ENCODE measurements at places on chromosomes 7 and 10. TPM values are rescaled to one million over a fixed set of nuclear protein-coding genes. Genes with fewer than 3 reads are reported as not detected.

DNA sequence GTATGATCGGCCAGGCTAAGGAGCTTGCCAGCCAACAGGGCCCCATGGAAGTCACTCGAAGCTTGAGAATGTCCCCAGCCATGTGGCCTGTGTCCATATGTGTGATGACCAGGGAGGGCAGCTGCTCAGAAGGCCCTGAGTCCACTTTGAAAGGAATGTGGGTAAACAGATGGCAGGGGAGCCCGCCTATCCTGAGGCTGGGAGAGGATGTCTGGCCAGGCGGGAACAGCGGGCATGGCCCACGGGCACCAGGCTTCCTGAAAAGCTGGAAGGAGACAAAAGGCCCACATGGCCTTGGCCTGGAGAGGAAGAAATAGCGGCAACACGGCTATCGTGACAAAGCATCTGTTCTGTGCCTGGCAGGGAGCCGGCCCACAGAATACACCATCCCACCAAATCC, 137.9 kb upstream of the PPIF start:
- DNase-seq, result no peak

DNA sequence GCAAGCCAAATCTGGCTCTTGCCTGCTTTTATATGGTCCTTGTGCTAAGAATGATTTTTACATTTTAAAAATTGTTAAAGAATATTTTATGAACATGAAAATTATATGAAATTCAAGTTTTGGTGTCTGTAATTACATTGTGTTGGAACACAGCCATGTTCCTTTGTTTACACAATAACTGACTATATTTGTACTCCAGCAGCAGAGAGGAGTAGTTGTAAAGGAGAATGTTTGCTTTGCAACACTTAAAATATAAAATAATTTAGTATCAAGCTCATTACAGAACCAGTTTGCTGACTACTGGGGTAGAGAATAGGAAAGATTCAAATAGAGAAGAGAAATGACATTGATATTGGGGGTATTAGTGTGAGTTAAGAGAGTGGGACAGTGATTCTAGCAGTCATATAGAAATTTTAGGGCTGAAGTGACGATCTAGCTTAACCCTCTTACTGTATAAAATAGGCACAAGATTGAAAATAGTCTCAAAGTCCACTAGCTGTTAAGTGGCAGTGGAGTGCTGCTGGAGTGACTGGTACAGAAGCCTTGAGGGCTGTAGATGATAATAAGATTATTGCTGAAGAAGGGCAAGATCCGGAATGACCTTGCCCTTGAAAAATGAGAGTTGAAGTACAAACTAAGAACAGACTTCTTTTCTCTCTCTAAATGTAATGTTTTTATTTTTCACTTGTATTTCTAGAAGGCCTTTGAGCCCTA, 28.2 kb downstream of the SGPL1 start:
- no peak for DNase-seq

DNA sequence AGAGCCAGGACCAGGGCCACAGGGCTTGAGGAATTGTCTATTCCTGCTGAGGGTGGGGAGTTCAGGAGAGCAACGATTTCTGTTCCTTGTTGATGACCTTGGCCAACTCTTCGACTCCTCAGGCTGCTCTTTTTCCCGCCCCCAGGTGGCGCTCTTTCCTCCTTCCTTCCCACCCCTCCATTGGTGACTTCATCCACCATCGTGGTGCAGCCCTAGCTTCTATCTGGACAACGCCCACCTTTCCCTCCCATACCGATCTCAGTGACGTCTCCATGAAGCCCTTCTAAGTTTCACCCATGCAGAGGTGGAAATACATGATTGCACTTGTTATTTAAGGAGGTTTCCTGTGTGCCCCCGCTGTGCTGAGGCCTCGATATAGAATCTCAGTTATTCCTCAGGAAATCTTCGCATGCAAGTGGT, 22.1 kb upstream of the CARD11 start:
- DNase-seq, result peak; percentile 56

DNA sequence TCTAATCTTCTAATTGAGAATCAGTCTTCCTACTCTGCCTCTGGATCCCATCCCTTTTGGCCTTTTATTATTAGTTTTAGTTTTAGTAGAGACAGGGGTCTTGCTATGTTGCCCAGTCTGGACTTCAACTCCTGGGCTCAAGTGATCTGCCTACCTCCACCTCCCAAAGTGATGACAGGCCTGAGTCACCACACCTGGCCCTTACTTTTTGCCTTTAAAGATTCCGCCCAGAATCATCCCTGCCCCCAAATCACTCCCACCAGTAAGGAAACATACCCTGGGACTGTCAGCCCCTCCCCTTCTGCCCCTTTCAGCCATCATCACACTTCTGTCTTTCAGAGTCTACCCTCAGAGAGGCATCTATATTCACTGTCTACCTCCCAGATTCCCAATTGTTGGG, 18.7 kb downstream of the KPNA7 start:
- DNase-seq, result no peak

DNA sequence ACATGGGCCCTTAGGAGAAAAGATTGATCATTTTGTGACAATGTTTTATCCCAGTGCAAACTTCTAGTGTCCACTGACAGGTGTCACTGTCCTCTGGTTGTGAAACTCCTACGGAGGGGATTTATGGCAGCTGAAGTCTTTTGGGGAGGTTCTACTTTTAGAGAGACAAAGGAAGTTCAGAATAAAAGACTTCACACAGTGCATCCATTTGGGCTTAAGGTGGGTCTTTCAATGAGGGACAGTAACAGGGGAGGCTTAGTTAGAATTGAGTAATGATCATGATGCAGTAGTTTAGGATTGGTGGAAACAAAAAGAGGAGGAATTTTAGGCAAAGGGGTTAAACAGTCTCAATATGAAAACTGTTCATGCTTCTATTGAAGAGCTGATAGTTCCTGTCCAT, 501.1 kb upstream of the NRP1 start:
- DNase-seq, result no peak

GRCh38 chr7:131583430-131583829, 27.0 kb upstream of the PODXL start:
- DNase-seq, result no peak

DNA sequence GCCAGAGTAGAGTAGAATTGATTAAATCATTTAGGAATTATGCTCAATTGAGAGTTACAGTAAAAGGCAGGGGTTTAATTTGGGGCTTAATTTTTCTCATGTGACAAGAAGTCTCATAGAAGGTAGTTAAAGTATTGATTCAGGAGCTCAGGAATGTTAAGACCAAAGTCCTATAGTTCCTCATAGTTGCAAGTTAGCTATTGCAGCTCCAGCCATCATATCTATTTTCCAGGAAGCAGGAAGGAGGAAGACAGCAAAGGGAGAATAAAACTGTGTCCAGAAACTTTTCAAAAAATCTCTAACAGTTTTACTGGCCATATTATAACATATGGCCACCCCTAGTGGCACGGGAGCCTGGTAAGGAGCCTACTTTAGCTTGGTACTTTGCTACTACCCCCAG, 97.0 kb upstream of the RPA3 start:
- DNase-seq, result no peak

- DNase-seq, result no peak
These were observed 49.3 kb downstream of the EEPD1 start for GRCh38 chr7:36202398-36202797.

GRCh38 chr7:91280185-91280584, 16.0 kb downstream of the FZD1 start:
- no peak for DNase-seq

- DNase-seq, result peak; percentile 77
These were observed at the start of gene TRIL for GRCh38 chr7:28958235-28958979. Gene TRIL (minus strand): TSS chr7:28958330. CDS start chr7:28958046, 284 bp downstream.

DNA sequence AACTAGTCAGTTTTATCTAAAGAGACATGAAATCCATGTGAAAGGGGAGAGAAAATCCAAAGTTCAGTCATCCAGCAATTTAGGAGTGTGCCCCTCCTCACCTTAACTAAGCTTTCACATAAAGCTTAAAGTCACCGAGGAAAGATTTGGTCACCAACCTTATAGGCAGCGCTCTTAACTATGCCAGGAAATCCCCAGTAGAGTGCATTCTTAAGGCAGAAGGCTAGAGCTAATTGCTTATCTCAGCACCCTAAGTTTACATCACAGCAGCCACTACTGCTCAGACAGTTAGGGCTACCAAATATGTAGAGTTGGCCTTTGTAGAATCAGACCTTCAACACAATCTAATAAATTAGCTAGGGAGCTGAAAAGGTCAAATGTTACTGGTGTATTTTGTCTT, 47.9 kb downstream of the MTPN start:
- DNase-seq, result no peak

DNA sequence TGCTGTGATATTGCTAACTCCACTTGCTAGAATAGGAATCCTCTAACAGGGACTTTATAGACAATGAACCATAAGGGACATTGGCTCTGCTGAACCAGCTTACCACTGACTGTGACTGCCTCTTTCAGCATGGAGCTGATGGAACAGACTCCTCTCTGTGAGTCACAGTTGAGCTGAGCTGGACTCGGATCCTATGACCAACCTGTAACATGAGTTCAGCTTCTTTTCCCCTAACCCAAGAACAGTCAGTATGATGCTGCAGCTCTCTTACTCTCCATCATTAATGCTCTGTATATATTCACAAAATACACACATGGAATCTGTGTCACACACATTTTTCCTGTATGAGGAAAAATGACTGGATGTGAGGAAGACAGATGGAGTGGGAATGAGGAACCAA, 177.9 kb upstream of the BET1 start:
- no peak for DNase-seq

GRCh38 chr10:70730955-70731354, 54.2 kb downstream of the TBATA start:
- DNase-seq, result no peak

DNA sequence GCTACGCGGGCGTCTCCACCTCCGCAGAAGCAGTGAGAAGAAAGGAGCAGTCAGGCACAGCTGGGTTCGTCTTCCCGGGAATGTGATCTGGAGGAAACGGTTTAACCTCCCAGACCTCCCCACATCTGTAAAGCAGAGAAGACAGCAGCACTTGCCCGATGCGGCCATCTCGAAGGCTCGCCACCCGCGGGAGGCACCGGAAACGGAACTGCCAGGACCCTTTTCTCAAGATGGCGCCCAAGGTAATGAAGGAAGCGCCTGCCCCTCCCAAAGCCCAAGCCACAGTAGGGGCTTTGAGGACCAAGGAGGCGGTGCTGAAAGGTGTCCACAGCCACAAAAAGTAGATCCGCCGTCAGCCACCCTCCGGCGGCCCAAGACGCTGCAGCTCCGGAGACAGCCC, 41.7 kb downstream of the ASB13 start:
- DNase-seq, result peak; percentile 52

CNNM1 gene
- 29.0 TPM for polyA plus RNA-seq

SEMA4G gene
- polyA plus RNA-seq, result 6.2 TPM

All from testis (tissue), 5 donors.